ENCODE measurements at places on chromosomes 5 and 9.
A peak's percentile ranks its signal among the peaks of the same experiment; 100 is the strongest.

DNA sequence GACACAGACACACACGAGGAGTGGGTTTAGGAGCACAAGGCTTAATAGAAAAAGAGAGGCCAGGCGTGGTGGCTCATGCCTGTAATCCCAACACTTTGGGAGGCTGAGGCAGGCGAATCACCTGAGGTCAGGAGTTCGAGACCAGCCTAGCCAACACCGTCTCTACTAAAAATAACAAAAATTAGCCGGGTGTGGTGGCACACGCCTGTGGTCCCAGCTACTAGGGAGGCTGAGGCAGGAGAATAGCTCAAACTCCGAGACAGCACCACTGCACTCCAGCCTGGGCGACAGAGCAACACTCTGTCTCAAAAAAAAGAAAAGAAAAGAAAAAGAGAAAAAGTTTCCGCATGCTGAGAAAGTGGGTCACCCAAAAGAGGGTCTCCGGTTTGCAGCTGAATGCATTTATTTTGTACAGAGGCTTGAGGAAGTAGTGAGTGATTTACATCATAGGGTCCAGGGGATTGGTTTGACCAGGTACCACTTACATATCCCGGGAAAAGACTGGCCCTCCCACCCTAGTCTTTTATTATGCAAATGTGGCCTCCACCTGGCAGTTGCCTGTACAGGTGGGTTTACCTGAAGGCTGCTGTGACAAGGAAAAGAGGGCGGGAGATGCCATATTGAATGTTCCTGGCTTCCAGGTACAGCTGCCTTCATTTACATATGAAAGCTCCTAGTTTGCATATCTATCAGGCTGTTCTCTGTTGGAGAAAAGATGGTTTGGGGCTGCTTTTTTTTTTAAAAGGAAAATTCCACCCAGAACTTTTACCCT is 366.2 kb upstream of the GRAMD2B start:
- DNase-seq = peak; percentile 96

- DNase-seq = no peak
Measured at GRCh38 chr5:175609526-175609925, 48.3 kb upstream of the HRH2 start.

DNA sequence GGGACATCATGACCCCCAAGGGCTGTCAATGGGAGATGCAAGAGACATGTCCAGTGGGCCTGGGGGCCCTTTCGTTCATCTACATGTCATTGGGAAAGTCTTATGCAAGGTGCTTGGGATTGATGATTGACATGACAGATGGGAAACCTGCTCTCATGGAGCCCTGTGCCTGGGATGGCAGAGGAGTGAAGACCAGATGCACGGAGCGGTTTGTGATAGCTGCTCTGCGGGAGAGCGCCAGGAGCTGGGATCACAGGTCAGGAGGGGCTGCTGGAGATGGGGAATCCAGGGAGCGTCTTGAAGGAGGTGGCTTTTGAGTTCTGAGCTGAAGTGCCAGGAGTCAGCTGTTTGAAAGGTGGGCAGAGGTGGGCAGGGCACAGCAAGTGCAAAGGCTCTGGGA is 104.3 kb downstream of the FGF18 start:
- no peak for DNase-seq

DNA sequence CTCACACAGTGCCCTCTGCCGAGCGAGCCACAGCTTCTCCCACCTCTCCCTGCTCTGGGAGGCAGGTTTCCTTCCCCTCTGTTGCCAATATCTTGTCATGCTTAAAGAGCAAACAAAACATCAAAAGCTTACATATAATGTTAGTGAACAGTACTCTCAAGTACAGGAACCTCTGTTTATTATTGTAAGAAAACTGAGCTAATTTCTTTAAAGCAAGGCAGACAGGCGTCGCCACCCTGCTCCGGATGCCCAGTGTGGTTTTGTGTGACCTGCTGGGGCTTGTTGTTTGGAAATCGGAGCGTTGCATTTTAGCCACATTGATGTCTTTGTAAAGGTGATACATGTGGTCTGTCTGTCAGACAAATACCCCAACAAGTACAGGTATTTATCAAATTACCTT is 401.4 kb upstream of the IRX1 start:
- DNase-seq = no peak

- no peak for DNase-seq
Measured at GRCh38 chr9:34405719-34406118, 29.0 kb upstream of the MYORG start.

GRCh38 chr9:133657120-133657661 is 21.0 kb downstream of the DBH start:
- DNase-seq = no peak

DNA sequence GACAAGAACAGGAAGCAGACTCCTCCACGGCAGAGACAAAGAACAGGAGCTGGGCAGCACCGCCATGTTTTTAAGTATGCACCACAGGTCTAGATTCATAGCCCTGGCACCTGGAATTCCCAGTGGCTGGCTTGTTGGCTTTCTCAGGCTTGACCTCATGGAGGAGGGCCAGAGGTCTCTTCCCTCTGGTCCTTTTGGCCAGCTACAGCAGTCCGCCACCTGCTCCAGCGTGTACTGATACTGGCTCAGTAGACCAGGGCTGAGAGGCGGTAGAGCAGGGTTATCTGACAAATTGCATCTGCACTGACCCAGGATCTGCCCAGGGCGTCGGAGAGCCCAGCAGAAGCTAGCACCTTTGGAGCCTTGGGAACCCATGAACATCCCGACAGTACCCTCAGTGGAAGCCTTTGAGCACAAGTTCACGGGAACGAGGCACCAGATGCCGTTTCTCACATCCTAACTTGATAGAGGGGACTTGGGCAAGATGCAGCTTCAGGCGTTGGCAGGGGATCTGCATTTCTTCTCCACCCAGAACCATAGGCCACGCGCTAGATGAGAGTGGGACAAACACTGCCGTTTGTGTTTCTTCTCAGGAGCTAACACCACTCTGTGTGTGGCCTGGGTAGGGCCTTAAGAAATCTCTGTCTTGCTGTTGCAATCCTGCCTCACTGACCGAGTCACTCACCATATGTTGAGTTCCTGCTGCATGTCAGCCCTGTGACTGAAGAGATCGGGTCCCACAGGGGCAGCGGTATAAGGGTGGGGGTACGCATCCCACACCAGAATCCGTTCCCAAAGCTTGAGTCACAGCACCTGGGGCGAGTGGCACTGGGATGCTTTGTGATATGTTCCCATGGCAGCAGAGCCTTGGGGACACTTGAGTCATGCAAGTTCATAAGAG is 90.3 kb upstream of the OTULINL start:
- no peak for DNase-seq

DNA sequence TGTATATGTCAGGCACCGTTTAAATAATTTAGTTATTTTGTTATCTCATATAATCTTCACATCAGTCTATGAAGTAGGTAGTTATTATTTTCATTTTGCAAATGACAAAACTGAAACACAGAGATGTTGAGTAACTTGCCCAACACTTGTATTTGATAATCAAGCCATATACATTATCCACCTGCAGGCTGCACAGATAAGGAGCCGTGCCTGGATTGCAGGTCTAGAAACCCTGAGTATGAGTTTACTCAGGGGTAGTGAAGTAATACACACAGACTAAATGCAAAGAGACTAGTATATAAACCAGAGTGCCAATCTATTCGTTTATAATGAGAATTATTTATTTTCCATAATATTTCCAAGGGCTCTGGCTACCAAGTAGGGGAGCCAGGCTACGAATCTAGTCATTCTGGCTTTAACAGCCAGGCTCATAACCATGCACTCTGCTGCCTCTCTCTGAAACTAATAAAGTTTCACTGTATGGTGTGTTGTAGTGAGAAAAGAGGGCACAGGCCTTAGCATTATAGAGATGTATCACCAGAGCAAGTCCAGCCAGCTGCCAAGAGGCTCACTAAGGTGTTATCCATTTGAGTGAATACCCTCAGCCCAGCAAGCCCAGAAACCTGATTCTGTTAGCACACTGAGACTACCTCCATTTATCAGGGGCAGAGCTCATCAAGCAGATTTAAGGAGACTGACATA is 4.5 kb downstream of the HEMGN start:
- DNase-seq = no peak

- DNase-seq = no peak
Measured at GRCh38 chr5:42963412-42963811, 76.7 kb downstream of the ANXA2R start.

DNA sequence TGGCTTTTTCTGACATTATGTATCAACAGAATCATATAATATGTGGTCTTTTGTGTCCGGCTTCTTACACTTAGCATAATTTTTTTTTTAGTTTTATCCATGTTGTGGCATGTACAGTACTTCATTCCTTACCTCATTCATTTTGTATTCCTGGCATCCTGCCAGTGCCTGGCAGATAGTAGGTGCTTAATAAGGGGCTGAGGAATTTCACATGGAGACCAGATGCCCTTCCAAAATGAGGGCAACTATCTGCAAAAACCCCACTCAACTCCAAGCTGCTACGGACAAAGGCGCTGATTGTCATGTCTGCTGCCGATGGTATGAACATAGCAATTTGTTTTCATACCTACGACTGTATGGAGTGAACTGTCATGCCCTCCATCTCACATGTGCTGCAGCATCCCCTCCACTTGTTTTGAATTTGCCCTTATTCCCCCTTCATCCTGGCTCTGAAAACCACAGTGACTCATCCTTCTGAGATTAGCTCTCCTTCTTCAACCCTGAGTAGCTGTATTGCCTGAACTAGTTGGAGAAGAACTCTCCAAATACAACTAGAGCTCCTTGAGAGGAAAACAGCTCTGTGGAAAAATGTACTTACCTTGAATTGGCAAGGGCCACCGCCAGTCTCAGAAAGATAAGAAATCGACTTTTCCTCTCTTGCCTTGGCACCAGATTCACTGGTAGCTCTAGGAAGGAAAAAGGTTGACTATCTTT is 41.3 kb upstream of the FOXE1 start:
- DNase-seq = no peak

DNA sequence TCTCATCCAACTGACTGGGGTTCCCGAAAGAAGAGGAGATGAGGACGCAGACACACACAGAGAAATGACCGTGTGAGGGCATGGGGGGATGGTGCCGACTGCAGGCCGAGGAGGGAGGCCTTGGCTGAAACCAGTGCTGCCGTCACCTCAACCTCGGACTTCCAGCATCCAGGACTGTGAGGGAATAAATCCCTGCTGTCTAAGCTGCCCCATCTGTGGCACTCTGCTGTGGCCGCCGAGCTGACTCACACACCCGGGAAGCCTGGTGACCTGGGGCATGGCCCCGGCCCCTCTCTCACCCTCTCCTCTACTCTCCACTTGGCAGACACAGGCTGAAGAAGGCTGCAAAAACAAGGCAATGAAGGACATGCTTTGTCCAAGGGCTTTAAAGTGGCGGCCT is 4.4 kb upstream of the COL5A1 start:
- DNase-seq = no peak

DNA sequence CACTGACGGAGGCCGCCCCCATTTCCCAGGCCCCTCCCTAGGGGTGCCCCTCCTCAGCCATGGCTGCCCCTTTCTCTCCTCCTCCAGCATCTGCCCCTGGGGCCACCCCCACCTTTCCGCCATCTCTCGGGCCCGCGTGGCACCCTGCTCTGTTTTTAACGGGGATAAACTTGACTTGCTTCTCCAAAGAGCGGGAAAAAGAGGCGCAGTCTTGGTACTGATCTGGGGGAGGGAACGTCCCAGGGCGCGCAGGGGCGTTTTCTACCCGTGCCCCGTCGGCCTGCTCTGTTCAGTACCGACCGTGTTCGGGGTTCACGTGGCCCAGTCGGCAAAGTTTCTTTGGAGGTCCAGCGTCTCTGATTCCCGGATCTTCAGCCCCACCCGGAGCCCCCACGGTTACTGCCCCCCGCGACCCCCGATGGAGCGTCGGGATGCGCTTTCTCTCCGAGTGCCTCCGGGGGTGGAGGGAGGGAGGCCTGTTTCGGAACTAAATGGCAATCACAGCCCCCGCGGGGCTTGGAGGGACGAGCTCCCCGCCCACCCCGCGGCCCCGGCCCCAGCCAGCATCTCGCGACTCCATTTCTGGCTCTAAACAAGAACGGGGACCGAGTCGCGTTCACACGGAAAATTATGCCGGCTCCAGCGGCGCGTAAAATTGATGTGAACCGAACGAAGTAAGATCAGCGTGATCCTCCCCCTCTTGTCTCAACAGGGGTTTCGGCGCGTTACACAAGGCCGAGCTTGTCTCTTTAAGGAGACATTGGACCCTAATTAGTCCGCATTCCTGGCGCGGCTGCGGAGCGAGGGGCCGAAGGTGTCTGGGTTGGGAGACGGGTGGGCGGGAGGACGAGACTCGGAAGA is 1.1 kb upstream of the TLE4 start:
- DNase-seq = no peak

GRCh38 chr9:123164285-123164684 is 104.1 kb downstream of the STRBP start:
- DNase-seq = no peak

DNA sequence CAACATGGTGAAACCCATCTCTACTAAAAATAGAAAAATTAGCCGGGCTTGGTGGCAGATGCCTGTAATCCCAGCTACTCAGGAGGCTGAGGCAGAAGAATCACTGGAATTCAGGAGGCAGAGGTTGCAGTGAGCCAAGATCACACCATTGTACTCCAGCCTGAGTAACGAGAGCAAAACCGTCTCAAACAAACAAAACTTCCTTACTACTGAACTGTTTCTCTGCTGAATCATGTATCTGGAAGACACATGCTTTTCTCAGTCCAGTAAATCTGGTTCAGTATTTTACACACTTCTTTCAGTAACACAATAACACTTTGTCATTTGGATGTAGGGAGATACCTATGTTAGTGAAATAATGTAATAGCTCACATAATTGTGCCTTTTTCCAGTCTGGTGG is 7.9 kb downstream of the TRMT10B start:
- no peak for DNase-seq

GRCh38 chr9:16293610-16294009 is 576.9 kb downstream of the BNC2 start:
- DNase-seq = no peak

DNA sequence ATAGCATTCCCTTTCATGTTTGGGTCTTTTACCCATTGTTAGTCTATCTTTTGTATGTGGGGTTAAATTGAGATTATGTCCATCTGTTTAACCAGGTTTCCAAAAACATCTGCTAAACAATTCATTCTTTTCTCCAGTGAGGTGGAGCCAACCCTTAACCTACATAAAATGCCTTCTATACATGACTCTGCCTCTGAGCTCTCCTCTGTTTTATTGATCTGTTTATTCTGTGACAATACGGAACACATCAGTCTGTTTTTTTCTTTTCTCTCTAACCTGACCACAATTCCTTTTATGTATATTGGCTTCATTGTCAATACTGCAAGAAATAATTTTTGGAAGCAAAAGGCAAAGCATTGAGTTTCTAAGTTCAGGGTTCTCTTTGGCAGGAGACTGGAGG is 9.9 kb upstream of the ARL15 start:
- DNase-seq = no peak

DNA sequence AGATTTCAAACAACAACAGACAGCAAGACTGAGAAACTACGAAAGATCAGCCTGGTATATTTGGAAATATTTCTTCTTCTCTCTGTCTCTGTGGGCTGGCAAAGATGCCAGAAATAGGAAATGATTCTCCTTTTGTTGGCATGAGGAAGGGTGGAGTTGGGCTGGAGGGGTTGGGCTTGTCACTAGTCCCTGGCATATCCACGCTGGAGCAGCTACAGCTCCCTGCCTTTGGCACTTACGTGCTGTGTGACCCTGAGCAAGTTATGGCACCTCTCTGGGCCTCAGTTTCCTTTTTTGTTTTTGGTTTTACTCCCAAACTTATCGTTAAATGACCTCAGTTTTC is 354 bp upstream of the KCNMB1 start:
- no peak for DNase-seq
